HuH-7.5 (cell line): ENCODE measurements at places on chromosomes 12 and 14.

GRCh38 chr12:49501895-49502294, 36.9 kb upstream of the KCNH3 start:
- no peak for DNase-seq

GRCh38 chr12:100279607-100280244, 12.7 kb downstream of the SCYL2 start:
- peak; percentile 16 for DNase-seq

GRCh38 chr14:22448905-22449599, 140.0 kb downstream of the DAD1 start:
- no peak for DNase-seq

DNA sequence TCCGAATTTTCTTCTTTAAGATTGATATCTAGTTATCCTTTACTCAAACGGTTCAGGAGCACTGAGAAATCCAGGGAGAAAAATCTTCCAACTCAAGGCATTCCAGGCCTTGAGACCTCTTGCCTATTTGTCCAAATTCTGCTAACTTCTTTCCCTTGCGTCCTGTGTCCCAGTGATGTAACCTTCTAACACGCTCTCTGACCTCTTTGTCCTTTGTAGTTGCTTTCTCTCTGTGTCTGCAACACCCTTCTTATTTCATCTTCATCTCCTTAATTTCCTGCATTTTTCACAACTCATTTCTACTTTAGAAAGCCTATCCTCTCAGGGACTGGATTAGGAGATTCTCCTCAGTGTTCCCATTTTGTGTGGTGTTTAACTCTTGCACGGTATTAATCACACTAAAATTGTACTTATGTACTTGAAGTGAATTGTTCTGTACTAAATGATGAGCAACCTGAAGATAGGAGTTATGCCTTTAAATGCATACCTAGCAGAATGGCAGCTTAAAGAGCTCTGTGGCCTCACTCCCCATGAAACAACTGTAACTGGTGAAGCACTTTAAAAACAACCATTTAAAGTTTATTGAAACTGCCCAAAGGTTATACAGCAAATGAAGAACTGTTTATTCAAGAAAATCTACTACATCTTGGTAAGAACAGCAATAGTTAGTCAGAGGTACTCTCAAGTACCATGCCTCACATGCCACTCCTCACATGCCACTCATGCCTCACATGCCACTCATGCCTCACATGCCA, 7.4 kb upstream of the SNAPC1 start:
- no peak for DNase-seq

- peak; percentile 48 for DNase-seq
These were observed 79.3 kb downstream of the SSPN start for GRCh38 chr12:26274441-26275312.

DNA sequence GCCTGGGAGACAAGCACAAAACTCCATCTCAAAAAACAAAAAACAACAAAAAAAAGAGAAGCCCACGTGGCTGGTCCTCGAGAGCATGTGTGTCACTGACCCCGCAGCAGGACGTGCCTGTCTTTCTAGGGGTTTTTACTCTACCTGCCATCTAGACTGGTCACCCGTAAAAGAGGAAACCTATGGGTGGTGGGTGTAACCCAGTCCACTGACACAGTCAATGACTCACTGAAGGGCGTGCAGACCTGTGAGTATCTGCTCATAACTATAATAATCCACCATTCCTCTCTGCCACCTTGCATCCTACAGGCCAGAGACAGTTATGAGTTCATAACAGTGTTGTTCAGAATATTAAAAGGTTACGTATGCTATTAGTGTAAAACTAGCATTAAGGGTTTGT, 4.6 kb downstream of the GOLGA3 start:
- DNase-seq, result no peak

DNA sequence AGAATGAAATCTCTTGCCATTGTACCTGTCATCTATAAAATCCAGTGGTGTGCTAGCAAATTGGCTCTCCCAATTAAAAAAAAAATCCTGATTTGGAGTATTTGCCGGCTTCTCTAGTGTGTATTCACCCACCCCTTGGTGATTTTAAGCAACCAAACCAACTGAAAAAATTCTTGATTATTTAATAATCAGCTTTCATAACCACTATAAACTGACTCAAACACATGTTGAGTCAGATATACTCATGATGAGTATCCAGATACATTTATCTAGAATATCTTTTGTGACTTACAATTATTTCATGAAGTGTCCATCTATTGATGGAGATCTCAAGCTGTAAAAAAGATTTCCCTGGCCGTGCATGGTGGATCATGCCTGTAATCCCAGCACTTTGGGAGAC, 205.4 kb downstream of the RASSF9 start:
- no peak for DNase-seq

- DNase-seq, result no peak
These were observed 787 bp downstream of the ACAD10 start for GRCh38 chr12:111686574-111687105.

- no peak for DNase-seq
These were observed 135.7 kb upstream of the ATXN7L3B start for GRCh38 chr12:74401966-74402365.

DNA sequence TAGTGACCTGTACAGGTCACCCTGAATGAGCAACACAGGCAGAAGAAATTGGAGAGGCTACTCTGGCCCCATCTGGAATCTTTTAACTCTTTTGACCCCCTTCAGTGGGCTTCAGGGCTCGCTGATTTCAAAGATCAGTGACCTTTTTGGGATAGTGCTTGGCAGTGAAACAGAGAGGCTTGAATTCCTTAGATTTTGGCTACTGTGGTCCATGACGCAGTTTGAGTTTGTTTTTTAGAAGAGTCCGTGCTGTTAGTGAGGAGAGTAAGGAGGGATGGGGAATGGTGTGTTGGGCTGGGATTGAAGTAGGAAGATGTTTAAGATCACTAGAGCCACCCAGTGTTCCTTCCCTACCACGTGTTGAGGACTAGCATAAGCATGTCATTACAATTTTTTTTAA, 16.5 kb downstream of the TMEM30B start:
- DNase-seq, result no peak

- no peak for DNase-seq
These were observed 133.7 kb upstream of the RTL1 start for GRCh38 chr14:101037021-101037817.

GRCh38 chr12:38906482-38907200, 1.2 kb upstream of the CPNE8 start:
- peak; percentile 68 for DNase-seq

- DNase-seq, result no peak
These were observed 12.3 kb upstream of the DACT1 start for GRCh38 chr14:58625438-58625837.
